Activated CD8-positive, alpha-beta memory T cell treated with anti-CD3 and anti-CD28 coated beads for 24 hours (primary cell): ENCODE measurements at places on chromosomes 2 and 18.

DNA sequence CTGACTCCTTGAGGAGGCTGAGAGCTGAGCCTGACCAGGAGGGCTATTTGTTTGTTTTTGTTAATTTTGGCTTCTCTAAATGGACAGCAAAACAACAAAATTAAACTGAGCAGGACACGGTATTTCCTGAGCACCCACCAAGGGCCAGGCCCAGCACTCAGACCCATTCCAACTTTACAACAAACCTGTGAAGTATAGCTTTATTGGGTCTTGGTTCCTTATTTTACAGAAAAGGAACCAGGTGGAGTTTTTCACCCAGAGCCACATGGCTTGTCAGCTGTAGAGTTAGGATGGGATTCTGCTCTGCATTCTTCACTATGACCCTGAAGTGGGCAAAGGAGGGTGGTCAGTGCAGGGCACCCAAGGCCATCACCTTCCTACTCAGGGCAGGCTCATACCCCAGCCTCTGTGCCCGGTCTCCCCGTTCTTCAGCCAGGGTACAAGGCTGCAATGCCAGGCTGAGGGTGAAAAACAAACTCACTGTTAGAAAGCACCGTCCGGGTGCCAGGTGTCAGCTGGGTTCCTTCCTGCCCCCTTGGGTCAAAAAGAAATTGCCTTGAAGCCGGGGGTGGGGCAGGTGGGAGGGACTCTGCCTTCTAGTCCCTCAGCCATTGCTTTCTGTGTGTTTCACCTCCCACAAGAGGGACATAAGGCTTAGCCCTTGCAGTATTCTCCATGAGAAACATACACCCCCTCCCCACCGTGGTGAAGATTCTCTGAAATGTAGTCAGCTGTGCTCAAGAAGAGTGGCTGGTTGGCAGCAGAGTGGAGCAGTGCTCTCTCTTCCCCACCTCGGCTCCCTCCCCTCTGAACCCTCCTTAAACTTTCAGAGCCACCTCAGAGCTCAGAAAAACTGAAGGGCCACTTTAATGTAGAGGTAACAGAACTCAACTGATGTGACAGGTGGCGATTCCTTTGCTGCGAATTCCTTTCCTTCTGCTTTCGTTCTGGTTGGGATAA lies 2.2 kb downstream of the PSD4 start:
- no peak for DNase-seq

GRCh38 chr2:219182331-219183150 lies 4.5 kb downstream of the RETREG2 start:
- no peak for DNase-seq

DNA sequence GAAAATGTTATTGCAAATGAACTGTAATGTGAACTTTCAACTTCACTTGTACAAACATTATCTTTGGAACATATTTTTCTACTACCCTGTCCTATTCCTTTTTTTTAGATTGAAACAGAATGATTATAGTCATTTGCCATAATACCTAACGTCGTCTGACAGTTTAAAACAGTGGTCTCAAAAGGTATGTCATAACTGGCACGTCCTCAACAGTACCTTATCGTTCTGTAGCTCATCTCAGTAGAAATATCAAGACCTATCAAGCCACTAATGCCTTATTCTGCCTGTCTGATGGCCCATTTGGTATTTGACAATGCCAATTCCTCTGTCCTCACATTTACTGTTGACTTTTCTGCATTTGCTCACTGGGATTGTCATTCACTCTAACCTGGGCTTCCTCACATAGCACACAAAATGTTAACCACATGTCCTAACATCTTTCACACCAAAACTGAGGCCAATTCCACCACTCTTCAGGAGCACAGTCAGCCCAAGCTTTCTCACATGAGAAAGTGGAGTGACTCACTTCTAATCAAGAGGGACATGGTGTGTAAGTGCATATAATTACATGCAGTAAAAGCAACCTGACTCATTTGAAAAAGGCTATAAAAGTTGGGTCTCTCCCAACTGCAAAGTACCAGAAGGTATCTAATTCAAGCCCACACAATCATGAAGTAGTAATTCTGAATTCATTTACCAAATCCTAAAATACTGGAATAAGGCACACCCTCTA lies 34.8 kb downstream of the DNER start:
- DNase-seq, result no peak

DNA sequence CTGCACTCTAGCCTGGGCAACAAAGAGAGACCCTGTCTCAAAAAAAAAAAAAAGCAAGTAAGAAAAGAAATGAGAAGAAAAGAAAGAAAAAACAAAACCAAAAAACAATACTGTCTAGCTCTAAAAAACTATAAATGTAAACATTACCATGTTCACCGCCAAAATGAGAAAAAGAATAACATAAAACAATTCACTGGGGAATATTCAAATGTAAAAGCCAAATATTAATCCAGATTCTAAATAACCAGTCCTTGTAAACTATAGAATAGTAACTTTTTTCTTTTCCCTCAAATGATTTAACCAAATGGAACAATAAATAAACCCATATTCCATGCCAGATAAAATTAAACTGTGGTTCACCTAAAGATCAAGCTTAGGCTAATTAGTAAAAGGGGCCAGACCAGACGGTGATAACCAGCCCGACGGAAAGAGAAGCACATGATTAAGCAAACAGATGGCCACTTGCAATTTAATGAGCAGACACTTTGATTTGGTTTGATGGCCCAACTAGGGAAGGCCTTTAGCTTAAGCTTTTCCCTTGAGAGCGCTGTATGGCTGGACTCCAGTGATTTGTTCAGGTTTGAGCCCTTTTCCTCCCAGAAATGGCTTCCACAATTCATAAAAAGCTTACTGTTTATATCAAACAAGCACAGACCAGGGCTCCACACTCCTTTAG lies 39.4 kb upstream of the ZNF397 start:
- no peak for DNase-seq
